Hematopoietic multipotent progenitor cell (in vitro differentiated cells): ENCODE measurements at places on chromosomes 6 and 20. TPM values are rescaled to one million over a fixed set of nuclear protein-coding genes. Genes with fewer than 3 reads are reported as not detected.

GRCh38 chr6:5517796-5518195 is 256.5 kb downstream of the FARS2 start:
- DNase-seq = peak; percentile 17

- no peak for DNase-seq
Measured at GRCh38 chr6:16690608-16691142, 70.6 kb downstream of the ATXN1 start.

MAPK13 gene
- total RNA-seq = 1.1 TPM

HLA-DQB2 gene
- 3.2 TPM for total RNA-seq

TMEM244 gene
- total RNA-seq = not detected

C6orf141 gene
- total RNA-seq = 1.3 TPM

GRCh38 chr6:35955970-35956369 is 35.1 kb upstream of the SRPK1 start:
- DNase-seq = no peak

DNA sequence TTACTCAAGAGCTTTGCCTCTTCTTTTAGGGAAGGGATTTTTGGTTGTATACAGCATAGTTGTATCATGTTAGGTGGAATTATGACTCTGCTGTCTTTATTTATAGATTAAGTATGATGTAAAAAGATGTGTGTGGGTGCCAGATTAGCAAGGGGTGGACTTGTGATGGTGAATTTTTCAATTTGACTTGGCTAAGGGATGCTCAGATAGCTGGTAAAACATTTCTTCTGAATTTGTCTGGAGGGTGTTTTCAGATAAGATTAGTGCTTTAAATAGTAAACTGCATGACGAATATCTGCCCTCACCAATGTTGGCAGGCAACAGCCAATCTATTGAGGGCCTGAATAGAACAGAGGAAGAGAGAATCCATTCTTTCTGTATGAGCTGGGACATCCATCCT is 173.3 kb upstream of the TNFAIP3 start:
- DNase-seq = no peak

SPATA25 gene
- 5.9 TPM for total RNA-seq

- DNase-seq = no peak
Measured at GRCh38 chr6:151524059-151524458, 30.2 kb downstream of the CCDC170 start.

- no peak for DNase-seq
Measured at GRCh38 chr6:19375613-19376012, 461.6 kb upstream of the ID4 start.

HLA-A gene
- total RNA-seq = 1,432 TPM

GRCh38 chr6:30157581-30157980 is 3.4 kb downstream of the TRIM10 start:
- DNase-seq = no peak

POM121L2 gene
- not detected for total RNA-seq

DNA sequence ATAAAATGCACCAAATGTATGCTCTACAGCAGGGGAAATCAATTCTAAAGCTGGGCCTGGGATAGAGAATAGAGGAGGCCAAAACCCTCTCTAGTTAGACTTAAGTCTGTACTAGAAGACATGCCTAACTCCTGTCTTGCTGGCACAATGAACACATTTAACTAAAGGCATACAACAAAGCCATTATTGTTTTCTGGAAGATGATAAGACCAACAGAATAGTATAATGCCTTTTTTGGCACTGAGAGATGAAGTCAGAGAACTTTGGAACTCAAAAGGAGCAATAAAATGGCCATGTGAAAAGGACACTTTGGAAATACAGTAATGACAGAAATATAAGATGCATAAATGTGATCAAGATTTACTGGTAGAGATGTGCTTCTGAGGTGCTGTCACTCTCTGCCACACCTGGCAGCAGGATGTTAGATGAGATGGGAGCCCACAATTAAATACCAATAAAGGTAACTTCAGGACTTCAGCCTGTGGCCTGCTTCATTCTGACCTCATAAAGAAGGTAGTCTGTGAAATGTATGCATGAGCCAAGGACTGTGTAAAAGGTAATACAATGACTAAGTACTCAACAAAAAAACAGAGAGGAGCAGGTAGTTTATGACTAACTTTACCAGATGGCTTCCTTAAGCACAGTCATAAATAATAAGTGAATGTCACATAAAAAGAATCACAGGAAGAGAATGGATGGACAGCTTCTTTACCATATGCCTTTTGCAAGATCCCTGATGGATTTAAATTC is 333.4 kb downstream of the BCKDHB start:
- no peak for DNase-seq

FOXQ1 gene
- not detected for total RNA-seq

DNA sequence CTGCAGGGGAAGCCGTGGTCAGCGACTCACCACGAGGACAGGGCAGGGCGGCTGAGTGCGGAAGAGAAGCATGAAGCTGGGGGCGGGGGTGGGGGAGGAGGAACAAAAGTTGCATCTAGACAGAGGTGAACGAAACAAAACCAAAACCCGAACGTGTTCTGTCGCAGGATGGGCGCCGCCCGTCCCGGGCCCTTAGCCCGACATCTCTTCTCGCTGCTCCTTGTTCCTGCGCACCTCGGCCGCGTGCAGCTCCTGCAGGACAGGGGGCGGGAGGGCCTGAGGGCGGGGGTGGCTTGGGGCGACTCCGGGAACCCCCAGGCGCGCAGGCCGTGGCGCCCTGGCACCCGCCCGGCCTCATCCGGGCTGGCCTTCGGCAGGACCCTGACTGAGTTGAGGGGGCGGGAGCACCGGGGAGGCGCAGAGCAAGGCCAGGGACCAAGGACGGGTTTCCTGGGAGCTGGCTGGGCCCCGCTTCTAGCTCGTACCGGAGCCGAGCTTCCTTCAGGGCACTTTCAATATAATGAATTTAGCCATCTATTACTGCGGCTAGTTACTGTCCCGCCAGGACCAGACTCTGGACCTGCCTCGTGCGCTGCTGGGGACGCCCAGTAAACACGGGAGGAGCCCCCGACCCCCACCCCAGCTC is 12.0 kb downstream of the STMN3 start:
- no peak for DNase-seq

SYTL3 gene
- total RNA-seq = 6.5 TPM

DNA sequence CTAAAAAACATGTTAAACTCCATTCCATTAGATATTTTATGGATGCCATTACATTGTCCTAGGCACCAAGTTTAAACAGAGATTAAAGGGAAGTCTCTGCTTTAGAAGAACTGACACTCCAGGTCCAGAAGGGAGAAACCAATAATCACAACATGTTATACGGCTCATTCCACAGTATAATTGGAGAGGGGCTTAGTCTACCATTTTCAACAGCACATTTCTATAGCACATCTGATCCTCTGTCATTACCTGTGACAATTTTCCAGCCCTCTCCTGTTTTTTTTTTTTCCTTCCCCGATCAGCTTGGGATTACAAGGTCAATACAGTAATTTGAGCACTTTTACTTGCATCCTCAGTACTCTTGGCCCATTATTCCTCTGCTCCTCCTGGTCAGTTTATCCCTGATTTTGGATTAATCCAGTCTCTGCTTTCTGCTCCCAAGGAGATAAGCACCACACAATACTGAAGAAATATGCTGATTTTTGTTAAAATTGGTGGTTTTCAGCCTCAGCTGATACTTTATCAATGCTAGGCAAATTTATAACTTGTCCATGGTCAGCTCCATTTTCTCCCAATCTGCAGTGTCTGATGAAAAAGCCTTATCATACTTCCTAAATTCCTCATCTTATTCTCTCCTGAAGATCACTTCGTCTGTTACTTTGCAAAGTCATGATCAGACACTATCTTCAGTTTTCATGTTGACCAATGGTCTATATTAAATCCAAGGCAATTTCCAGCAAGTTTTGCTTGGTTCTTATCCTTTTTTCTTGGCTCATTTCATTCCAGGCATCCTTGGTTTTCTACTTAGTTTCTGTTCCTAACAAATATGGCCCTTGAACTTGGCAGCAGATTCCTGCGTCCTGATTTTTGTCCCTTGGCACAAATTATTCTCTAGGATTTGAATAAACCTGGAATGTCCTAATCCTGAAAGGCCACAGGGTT is 30.8 kb upstream of the SYNCRIP start:
- DNase-seq = no peak

- DNase-seq = no peak
Measured at GRCh38 chr20:15487030-15487429, 1086.2 kb downstream of the KIF16B start.

GRCh38 chr20:35525639-35526038 is 3.8 kb downstream of the C20orf173 start:
- no peak for DNase-seq
